Chondrocyte (in vitro differentiated cells): ENCODE measurements at places on chromosomes 6 and 20. TPM values are rescaled to one million over a fixed set of nuclear protein-coding genes. Genes with fewer than 3 reads are reported as not detected.

Gene SIRPG
- total RNA-seq, result not detected in 3 replicates

Gene ULBP3
- 5.0 to 6.1 TPM (median 5.1 TPM) in 3 replicates for total RNA-seq

GRCh38 chr6:36327226-36327918, 9.3 kb downstream of the BNIP5 start:
- no peaks in the 10 kb centered on the region for H3K36me3 ChIP-seq
- peaks cover 32% of the 10 kb centered on the region for H3K27me3 ChIP-seq
- no peak for DNase-seq
- no peaks in the 10 kb centered on the region for H3K4me1 ChIP-seq
- H3K27ac ChIP-seq, result no peak overlapping the region
- no peak overlapping the region for H3K4me3 ChIP-seq

- peaks cover 39% of the 10 kb centered on the region for H3K4me1 ChIP-seq
- H3K4me3 ChIP-seq, result no peak overlapping the region
- H3K27me3 ChIP-seq, result no peaks in the 10 kb centered on the region
Measured at GRCh38 chr6:110529355-110529754, 52.9 kb upstream of the SLC22A16 start.

Gene SNAI1
- total RNA-seq, result 4.9 to 15.1 TPM (median 6.1 TPM) in 3 replicates

DNA sequence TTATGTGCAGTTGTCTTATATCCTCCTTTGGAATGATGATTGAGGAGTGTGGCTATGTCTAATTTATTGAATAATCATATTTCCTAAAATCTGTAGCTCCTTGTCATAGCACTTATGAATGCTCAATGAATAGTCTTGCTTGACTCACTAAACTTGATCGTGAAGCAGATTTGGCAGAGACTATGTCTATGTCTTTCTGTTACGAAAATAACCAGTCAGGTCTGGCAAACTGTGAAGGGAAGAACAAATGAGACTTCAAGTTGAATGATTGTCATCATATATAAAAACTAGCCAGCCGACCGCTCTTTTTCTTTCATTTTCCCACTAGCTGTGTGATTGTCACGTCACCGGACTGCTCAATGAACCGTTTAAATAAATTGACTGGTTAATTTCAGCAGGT, 1303.9 kb upstream of the GJE1 start:
- no peak for DNase-seq
- H3K36me3 ChIP-seq, result no peaks in the 10 kb centered on the region
- H3K4me1 ChIP-seq, result peaks cover 21% of the 10 kb centered on the region
- H3K27me3 ChIP-seq, result no peaks in the 10 kb centered on the region

Gene SIGLEC1
- 0.08 TPM in 1 of 3 replicates, not detected in the others for total RNA-seq

DNA sequence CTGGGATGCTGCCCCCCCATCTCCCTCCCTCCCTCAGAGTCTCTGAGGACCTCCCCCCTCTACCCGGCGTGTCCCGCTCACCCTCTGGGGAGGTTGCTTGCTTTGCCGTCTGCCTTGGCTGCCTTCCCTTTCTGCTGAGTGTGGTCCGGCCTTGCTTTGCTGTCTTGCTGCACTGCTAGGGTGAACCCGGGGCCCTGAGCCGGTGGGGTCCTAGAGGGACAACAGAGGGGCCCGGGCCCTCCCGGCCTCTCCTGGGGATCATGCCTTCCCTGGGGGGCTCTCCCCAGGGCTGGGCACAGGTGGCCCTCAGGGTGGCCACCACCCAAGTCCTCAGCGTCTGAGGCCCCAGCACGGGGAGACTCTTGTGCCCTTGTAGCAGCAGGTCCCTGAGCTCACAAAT, 19.3 kb downstream of the SLCO4A1 start:
- H3K36me3 ChIP-seq, result no peaks in the 10 kb centered on the region
- H3K4me1 ChIP-seq, result no peaks in the 10 kb centered on the region
- H3K4me3 ChIP-seq, result no peak overlapping the region
- DNase-seq, result no peak
- no peak overlapping the region for H3K27ac ChIP-seq
- H3K27me3 ChIP-seq, result peaks cover 13% of the 10 kb centered on the region

GRCh38 chr6:120648713-120649112, 685.6 kb downstream of the TBC1D32 start:
- no peak overlapping the region for H3K4me3 ChIP-seq
- H3K27me3 ChIP-seq, result peaks cover 3% of the 10 kb centered on the region
- DNase-seq, result no peak
- H3K27ac ChIP-seq, result no peak overlapping the region

DNA sequence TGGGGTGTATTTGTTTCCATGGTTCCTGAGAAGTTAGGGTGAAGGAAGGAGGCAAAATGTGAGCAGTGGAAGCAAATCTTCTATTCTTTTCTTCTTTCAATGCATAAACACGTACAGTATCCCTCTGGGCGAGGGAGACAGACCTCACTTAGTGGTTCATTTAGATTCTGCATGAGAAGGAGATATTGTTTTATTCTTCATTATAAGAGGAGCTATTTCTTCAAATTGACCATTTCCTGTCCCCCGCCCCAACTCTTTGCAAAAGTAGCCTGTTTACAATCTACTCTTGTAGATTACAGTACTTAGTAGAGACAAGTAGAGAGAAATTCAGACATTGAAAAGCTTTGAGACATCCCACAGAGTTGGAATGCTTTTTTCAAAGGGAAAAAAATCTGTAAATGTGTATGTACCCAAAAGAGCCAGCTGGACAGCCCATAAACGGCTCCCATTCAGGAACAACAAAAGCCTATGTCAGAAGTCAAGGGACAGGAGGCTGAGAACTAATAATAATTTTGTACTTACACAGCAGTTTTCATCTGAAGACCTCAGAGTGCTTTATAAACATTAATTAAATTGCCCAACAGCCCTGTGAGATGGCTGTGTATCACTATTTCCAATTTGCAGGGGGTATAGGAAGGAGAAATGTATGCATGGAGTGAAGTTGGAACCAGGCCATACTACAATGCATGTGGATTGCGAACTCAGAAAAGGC, 23.9 kb downstream of the CD83 start:
- DNase-seq, result no peak
- H3K36me3 ChIP-seq, result no peaks in the 10 kb centered on the region
- H3K27me3 ChIP-seq, result peaks cover 2% of the 10 kb centered on the region
